Retinal pigment epithelial cell (primary cell): ENCODE measurements at places on chromosomes 4 and X.

DNA sequence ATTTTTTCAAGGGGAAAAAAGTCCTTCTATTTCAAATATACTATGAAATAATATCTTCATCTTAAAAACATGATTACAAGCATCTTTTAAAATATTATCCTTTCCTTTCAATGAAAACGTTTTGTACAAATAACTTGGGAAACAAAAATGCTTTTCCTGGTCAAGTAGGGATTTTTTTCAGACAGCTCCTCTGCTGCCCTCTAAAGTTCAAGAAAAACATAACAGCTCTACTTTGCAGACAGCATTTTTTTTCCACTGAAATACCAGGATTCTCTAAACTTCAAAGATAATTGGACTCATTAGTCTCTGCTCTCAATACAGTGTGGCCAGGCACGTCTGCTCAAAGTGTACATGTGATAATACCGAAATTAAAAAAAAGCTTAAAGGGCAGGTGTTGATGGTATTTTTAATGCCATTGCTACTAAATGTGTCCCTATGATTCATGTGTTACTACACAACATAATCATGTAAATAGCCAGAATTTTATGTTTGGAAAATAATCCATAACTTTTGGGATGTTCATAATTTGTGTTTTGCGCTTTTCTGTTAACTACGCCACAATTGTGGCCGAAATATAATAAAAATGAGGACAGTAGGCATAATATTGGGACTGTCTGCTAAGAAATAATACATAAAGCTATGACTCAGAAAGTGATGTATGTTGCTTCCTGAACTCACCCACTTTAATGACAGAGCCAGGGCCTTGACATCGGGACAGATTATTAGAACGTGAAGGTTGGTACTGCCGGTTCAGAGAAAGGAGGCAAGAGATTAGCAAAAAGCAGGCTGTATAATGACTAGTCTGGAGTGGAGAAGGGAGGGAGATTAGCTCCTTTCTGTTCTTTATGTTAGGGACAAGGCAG lies 478.9 kb downstream of the KCNIP4 start:
- DNase-seq = no peak

GRCh38 chr4:188627892-188628291 lies 488.7 kb downstream of the TRIML1 start:
- no peak for DNase-seq

DNA sequence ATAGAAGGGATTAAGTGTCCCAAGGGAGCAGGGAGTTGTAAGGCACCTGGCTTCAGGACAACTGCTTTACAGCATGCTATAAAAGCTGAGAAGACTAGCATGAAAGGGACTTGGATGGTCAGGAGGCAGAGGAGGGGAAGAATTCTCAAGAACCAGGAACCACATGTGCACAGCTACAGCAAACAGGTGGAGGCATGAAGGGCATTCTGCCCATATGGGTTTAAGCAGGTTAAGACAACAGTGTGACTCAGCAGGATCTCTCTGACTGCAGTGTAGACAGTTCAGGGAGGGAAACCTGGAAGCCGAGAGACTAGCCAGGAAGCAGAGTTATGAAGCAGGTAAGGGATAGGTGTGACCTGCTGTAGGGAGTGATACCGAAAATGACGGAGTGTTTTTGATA lies 117.0 kb downstream of the DHRSX start:
- DNase-seq = no peak

DNA sequence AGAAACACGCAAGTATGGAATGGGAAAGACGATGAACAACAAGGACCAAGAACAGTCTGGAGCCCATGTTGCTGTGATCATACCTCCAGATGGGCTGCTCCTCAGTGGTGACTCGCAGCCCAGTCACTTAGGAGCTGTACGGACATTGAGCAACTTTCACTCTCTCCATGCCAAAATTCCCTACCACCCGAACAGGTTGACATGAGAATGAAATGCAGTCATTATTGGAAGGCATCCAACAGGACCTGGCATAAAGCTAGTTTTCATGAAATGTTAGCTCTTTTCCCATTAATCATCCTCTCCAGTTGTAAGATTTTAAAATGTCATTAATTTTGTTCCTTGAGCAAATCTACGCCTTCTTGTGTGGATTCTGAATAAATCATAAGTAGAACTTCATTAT lies 82.7 kb upstream of the GPM6B start:
- peak; percentile 62 for DNase-seq

DNA sequence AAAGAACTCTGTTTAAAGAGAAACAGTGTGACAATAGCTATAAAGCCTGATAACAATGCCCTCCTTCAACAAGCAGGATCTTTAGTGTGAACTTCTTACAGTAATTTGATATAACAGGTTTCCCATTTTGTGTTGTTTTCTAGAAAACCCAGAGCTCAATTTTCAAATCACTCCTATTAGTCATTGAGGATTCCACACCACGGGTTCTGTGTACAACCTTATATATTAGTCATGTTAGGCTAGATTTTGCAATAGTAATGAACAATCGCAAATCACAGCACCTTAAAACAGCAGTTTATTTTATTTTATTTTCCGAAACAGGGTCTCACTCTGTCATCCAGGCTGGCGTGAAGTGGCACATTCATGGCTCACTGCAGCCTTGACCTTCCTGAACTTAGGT lies 1020.9 kb upstream of the INTU start:
- DNase-seq = no peak

DNA sequence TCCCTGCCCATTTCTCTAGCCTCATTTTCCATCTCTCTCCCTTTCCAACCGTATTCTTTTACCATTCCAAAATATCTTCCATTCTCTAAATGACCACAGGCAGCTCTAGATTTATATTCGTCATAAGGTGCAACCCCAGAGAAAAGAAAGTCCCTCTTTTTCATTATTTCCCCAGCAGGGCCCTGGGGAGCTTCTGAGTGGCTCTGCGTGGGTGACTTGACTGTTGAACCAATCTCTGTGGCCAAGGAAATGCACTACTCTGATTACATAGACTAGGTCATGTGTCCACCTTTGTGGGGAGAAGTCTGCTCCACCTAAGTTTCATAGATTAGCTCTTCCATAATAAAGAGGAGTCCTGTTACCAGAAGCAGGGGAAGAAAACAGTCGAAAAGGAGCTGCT lies 51.4 kb downstream of the ATOH1 start:
- no peak for DNase-seq

DNA sequence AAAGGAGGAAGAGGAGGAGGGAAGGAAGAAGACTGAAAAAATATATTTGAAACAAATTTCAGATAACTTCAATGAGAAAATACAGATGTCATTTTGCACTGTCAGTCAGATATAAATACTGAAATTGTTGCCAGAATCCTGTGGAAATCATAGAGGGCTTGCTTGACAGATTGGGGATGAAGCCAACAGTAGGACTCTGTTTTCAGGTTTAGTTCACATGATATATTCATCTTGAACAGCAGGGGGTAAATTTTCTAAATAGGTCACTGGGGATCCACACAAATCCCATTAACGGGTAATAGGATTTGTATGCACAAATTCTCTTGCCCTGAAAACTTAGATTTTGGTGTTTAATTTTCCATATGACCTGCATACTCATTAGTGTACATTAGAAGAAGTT lies 103.3 kb upstream of the PCDH18 start:
- peak; percentile 32 for DNase-seq

GRCh38 chrX:153216926-153217325 lies 37.8 kb downstream of the MAGEA1 start:
- no peak for DNase-seq

- DNase-seq = no peak
Observed at GRCh38 chrX:3393581-3394111, 47.2 kb upstream of the MXRA5 start.

DNA sequence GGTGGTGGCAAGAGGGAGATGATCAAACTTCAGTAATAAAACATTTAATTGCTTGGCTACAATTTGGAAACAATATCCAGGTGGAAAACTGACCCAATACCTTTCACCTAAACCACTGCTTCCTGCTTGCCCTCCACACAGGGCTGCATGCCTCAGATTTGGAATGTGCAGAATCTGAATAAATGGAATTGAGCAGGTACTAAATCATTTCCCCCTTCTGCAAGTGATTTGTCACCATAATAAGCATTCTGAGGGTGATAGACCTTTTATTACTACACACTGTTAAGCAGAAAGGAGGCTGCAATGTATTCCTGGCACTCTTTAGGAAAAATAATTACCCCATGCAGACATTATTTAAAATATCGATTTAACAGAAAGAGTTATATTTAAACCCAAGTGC lies 291.8 kb downstream of the IDS start:
- no peak for DNase-seq

DNA sequence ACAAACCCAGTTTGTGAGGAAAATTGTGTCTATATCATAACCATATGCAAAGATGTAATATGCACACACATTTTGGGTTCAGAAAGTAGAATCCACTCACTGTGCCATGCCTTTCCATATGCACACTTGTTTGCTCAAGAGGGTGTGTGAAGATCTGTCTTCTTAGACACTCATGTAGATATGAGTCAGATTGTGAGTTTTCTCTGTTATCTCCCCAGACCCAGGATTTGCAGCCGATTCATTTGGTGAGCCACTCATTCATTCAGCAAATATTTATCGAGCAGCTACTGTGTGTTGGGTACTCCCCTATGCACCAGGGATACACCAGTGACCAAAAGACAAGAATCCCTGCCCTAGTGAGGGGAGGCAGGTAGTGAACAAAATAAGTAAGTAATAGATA lies 81.5 kb downstream of the CLCN5 start:
- DNase-seq = no peak

- peak; percentile 94 for DNase-seq
Observed at GRCh38 chr4:156764145-156764544, 207.5 kb downstream of the PDGFC start.

DNA sequence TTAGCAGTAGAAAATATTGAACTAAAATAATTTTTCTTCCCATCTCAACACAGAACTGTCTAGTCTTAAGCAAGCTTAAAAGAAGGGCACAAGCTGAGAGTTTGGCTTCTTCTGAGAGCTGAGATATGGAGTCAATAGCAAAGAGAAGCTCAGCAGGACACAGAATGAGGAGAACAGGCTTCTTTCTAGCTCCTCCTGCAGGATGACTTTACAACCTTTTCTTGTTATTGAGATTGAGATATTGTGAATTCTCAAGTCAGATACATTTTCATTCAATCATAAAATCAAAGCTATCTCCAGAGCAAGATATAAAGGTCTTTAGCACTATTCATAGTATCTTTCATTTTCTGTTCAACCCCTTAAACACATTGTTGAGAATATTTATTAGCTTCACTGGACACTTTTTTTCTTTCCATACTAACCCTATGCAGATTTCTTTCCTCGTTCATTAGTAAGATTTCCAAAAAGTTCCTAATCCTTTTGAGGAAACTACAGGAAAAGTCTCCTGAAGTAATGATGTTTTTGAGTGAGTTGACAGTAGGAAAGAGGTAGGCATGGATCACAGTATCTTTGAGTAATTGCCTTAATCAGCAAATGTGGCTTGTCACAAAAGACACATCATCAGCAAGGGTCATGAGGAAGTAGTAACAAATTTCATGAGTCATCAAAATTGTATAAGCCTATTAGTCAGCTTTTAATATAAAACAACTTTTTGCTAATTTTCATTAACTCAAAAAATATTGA lies 17.8 kb upstream of the CXCL3 start:
- DNase-seq = peak; percentile 20

DNA sequence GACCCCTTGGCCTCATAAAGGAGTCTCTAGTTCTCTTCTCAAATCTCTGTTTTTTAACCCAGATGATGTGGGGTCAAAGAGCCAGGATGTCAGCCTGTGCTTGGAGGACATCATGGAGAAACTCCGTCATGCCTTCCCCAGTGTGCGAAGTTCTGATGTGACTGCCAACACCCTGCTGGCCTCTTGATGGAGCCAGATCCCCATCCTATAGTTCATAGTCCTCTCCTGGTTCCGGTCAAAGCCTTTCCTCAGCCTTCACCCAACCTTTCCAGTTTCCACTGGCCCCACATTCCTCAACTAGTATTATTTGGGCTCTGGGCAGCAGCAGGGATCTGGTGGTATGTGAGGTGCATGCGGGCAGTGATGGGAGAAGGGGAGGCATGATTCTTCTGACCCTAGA lies 30.7 kb downstream of the TAF7L start:
- DNase-seq = no peak

- no peak for DNase-seq
Observed at GRCh38 chr4:4541040-4541631, 712 bp downstream of the STX18 start.

GRCh38 chr4:176479767-176480166 lies 160.0 kb downstream of the SPCS3 start:
- no peak for DNase-seq

DNA sequence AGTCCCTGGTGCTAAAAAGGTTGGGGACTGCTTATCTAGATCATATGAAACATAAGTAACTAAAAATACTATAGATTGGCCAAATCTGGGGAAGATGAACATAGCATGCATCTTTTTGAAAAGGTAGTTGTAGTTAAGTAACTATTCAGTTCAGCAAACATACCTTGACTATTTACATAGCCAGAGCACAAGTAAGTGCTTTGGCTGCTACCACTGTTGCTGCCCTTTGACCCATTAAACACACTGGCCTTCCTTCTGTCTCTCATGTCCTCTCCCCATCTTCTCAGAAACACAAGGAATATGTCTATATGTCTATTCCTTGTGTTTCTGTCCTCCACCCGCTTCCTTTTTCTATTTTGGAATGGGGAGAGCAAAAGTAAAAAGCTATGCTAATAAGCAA lies 87.9 kb upstream of the SPRY1 start:
- no peak for DNase-seq

DNA sequence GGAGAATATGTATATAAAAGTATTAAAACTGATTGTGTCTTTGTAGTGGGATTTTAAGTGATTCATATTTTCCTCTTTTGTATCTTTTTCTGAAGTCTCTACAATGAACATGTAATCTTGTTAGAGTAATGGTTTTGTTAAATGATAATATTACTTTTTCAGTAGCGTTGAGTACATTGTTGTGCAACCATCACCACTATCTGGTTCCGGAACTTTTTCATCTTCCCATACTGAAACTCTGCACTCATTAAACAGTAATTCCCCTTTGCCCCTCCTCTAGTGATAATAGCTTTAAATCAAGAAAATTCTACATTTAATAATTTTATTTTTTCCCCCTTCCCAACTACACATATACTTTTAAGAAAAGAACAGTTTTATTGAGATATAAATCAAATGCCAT lies 23.3 kb downstream of the SHROOM3 start:
- DNase-seq = no peak

- no peak for DNase-seq
Observed at GRCh38 chr4:185730387-185730786, 81.6 kb downstream of the SORBS2 start.

DNA sequence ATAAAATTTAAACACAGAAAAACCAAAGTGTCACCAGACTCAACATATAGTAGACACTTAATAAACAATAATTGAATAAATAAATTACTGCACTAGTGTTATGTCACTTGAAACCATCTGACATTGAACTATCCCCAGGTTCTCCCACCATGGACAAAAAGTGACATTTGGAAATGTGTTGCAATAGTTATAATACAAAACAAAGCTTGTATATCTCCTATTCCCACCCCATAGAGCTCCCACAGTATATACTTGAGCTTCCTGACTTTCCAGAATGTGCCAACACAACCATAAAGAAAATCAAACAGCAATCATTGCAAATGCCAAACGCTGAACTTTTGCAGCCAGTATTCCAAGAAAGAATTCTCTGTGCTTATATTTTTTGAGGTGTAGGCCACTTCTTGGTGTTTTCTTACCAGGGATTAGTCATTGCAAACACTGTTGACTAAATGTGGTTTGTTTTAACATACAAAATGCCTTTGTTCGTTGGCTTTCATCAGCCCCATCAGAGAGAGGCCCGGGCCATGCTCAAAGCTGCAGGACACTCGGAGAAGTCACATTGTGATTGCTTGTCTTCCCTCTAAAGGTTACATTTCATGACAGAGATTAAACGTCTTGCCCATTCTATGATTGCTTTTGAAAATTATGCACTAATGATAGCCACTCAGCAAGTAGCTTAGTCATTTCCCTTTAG lies 33.8 kb downstream of the PPARGC1A start:
- no peak for DNase-seq
